ENCODE measurements at places on chromosomes 12 and 14.

- DNase-seq: no peak
Measured at GRCh38 chr14:97634751-97635150, 837.6 kb downstream of the VRK1 start.

DNA sequence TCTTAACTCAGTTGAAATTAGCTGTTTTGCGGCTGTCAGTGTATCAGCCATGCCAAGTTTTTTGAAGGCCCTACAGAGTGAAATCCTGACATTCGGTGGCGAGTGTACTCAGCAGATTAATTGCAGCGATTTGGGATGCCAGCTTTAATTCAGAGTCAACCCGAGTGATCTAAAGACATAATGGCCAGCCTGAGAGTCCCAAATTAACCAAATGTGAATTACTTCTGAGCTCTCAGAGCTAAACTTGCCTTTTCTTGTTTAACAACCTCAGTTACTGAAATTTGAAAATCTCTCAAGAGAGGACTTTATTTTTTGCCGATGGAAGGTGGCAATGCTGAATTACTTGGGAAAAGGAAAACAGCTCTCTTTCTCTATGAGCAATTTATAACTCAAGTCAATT, 148.5 kb downstream of the GLT1D1 start:
- no peak for DNase-seq

DNA sequence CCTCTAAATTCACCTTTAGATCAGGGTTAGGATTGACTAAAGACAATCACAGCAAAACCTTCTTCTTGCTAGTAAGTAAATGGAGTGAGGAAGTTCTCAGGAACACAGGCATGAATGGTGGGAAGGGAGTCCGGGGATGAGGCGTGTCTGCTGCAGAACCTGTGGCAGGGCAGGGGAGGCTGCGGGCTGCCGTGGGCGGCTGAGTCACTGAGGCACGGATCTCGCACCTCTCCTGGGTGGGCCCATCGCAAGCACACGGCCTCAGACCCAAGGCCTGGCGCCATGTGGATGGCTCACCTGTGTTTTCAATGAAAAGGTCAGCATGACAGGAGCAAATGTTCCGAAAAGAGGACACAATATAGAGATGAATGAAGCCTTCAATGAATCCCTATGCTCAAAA, 85.4 kb downstream of the PIWIL1 start:
- DNase-seq: no peak

GRCh38 chr12:48005001-48005749, 899 bp upstream of the COL2A1 start:
- DNase-seq: no peak

DNA sequence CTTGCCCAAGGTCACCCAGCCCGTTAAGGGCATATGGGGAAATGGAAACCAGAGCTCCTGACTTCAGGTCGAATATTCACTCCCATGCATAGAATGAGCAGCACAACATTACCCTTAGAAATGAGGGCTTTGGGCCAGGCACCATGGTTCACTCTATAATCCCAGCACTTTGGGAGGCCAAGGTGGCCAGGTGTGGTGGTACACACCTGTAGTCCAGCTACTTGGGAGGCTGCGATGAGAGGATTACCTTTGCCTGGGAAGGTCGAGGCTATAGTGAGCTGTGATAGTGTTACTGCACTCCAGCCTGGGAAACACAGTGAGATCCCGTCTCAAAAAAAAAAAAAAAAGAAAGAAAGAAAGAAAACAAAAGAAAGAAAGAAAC, 341.0 kb upstream of the TMPO start:
- DNase-seq: no peak

- no peak for DNase-seq
Measured at GRCh38 chr12:12663644-12664294, 32.2 kb downstream of the GPR19 start.

GRCh38 chr12:20757-21156, 45.8 kb upstream of the IQSEC3 start:
- no peak for DNase-seq

DNA sequence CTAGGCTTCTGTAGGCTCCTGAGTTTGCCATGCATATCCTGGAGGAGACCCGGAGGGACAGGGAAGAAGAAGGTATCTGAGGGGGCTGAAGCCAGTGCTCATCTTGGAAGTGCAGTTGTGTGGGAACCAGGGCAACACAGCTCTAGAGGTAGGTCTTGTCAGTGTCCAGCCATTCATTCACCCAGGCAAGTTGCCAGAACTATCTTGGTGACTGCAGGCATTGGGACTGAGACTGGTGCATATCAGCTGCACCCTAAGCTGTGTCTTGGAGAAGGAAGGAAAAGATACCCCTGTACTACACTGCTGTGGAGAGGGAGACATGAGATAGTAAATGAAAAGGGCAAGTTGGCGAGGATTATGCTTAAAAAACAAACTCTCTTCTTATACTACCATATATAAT, 4.9 kb upstream of the WIF1 start:
- DNase-seq: no peak

GRCh38 chr14:54781961-54782750, 120.5 kb downstream of the GCH1 start:
- DNase-seq: no peak

DNA sequence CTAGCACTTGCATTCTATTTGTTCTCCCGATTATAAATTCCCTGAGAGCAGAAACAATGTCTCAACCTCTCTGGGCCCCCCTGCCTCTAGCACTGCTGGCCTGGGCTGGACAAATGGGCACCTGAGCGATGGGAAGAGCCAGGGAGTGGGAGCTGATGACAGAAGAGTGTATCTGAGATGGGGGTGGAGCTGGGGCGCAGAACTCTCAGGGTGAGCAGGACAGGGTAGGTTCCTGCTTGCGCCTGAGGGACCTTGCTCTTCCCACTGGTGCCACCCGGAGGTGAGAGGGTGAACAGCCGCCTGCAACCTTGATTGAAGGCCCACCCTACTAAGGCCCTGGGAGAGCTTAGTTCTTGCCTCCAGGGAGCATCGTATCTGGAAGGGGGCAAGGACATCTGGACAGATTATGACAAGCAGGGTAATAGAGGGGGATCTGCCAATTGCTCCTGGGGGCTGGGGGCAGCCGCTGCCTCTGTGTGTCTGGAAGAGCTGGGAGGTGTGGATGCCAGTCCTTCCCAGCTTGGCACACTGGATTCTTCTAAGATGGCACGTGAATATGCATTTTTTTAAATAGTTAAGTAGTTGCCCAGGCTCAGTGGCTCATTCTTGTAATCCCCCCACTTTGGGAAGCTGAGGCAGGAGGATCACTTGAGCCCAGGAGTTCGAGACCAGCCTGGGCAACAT, 43.0 kb upstream of the TSPAN9 start:
- DNase-seq: no peak

DNA sequence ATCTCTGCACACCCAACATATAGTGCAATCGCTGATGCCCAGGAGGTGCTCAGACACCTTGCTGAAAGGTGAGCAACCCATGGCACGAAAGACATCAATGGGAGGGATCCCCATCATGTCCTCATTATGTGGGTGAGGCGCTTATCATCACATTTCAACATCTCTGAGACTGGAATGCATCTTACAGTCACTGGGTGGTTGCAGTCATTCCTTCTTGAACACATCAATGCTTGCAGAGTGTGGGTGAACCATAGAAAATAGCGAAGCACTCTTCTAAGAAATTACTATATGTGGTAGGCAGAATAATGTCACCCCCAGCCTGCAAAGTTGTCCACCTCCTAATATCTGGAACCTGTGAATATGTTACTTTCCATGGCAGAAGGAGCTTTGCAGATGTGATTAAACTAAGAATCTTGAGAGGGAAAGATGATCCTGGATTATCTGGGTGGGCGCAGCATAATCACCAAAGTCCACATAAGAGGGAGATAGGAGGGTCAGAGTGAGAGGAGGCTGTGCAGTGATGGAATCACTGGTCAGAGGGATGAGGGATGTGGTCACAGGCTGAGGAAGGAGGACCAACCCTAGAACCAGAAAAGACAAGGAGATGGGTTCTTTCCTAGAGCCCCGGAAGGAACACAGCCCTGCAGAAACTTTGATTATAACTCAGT, 51.2 kb downstream of the GLRX5 start:
- no peak for DNase-seq

- no peak for DNase-seq
Measured at GRCh38 chr12:49403971-49404450, 36.7 kb downstream of the SPATS2 start.

- no peak for DNase-seq
Measured at GRCh38 chr14:24051176-24051788, 527 bp upstream of the CARMIL3 start.

- DNase-seq: no peak
Measured at GRCh38 chr14:97788846-97789526, 991.8 kb downstream of the VRK1 start.

- no peak for DNase-seq
Measured at GRCh38 chr14:42980419-42980818, 1373.7 kb downstream of the LRFN5 start.

DNA sequence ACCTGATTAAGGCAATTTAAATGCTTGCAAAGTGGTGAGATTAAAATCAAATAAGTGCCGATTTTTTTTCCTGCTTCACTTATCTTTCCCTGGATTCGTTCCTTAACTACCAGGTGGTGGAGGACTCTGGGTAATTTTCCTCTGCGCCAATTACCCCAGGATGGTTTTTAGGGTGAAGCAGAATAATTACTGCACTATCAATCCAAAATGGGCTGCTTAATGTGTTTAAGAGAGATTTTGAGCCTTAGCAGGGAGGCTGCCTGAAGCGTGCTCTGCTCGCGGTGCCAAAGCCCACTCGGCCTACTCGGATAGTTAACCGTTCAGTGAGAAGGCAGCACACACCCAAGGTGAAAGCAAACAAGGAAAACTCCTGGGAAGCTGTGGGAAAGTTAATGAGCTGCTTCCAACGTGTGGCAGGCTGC, 274.9 kb upstream of the LMO3 start:
- DNase-seq: no peak

DNA sequence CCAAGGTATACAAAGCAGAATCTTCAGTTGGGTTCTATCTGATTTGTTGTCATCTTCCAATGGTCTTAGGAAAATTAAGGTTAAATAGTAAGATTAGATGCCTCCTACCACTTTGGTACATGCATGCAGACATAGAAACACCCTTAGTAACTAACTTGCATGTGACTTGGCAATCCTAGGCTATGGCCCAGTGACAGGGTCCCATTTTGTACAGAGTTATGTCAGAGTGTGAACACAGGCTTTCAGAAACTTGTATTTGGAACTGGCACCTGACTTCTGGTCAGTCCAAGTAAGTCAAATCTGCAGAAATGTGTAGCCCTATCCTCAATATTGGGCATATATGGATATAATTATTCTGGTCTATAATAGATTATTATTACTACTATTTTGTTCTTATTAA, 53.1 kb downstream of the DAD1 start:
- no peak for DNase-seq

DNA sequence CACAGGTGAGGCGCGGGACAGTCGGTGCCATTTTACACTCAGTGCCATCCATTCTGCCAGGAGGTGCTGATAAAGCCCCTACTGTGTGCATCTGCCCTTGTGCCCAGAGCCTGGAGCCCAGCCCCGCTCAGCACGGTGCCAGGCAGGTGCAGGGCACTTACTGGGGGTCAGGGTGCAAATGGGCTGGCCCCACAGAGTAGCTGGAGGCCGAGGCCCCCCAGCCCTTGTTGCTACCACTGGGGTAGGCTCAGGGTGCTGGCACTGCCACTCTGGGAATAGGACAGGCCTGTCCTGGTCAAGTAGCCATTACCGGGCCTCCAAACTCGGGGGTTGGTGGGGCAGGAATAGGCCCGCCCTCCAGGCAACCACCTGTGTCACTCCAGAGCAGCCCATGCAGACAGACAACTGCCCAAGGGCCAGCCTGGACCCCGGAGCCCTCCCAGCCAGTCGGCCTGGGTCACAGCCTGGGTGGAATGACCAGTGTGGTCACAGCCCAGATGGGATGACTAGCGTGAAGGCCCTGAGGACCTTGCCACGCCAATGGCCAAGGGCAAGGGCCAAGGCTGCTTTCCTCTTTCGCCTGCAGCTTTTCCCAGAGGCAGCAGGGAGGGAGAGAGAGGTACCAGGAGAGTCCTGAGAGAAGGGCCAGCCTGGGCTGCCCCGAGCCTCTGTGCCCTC, 3.0 kb downstream of the INF2 start:
- DNase-seq: no peak

DNA sequence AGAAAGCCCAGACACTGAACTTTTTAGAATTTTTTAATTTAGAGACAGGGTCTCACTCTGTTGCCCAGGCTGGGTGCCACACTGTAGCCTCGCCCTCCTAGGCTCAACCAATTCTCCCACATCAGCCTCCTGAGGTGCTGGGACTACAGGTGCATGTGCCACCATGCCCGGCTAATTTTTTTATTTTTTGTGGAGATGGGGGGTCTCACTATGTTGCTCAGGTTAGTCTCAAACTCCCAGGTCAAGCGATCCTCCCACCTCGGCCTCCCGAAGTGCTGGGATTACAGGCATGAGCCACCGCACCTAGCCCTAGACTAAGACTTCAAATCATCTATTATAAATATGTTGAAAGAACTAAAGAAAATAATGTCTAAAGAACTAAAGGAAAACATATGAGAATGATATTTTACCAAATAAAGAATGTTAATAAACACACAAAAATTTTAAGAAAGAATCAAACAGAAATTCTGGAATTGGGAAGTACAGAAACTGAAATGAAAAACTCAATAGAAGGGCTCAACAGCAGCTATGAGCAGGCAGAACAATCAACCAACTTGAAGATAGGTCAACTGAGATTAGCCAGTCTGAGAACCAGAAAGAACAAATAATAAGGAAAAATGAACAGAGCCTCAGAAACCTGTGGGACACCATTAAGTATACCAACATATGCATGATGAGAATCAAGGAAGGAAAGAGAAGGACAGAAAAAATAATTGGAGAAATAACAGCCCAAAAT, 26.2 kb upstream of the AP4S1 start:
- no peak for DNase-seq

DNA sequence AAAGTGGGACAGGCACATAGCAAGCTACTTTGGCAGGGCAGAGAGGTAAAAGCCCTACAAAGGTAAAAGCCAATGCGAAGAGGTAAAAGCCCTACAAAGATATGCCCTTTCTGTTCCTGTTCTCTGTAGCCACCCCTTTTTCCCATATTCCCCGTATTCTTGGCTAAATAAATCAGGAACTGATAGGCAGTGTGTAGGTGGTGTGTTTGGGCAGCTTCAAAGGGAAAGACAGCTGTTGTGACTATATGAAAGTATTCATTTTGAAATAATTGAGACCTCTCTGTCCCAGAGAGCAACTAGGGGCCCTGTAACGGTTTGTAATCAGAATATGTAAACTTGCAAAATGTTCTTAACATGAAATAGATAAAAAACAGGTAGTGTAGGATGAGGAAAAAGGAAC, 11.3 kb upstream of the SLC41A2 start:
- DNase-seq: no peak
